ENCODE measurements at places on chromosomes 12 and 14.

- H3K36me3 ChIP-seq, result peaks cover 26% of the 10 kb centered on the region
- peaks cover 1% of the 10 kb centered on the region for H3K4me1 ChIP-seq
- H3K27ac ChIP-seq, result no peak overlapping the region
These were observed 35.7 kb downstream of the R3HDM2 start for GRCh38 chr12:57395121-57395520.

DNA sequence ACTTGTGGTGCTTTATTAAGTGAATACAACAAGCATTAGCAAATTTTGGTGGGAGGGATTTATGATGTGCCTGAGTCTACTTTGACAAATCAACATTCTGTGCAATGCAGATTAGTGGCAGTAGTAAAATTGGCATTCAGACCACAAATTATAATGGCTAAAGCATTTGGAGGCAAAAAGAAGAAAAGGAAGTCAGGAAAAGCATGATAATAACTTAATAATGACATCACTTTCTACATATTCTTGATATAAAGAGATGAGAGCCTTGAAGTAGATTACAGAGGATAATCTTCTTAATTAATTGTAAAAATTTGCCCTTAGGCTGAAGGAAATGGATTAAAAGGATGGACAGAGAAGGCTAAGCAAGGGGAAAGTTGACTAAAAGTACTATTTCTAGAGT is 126.0 kb downstream of the SLC6A15 start:
- no peaks in the 10 kb centered on the region for H3K27me3 ChIP-seq
- H3K4me1 ChIP-seq, result no peaks in the 10 kb centered on the region
- DNase-seq, result no peak
- no peak overlapping the region for H3K4me3 ChIP-seq

DNA sequence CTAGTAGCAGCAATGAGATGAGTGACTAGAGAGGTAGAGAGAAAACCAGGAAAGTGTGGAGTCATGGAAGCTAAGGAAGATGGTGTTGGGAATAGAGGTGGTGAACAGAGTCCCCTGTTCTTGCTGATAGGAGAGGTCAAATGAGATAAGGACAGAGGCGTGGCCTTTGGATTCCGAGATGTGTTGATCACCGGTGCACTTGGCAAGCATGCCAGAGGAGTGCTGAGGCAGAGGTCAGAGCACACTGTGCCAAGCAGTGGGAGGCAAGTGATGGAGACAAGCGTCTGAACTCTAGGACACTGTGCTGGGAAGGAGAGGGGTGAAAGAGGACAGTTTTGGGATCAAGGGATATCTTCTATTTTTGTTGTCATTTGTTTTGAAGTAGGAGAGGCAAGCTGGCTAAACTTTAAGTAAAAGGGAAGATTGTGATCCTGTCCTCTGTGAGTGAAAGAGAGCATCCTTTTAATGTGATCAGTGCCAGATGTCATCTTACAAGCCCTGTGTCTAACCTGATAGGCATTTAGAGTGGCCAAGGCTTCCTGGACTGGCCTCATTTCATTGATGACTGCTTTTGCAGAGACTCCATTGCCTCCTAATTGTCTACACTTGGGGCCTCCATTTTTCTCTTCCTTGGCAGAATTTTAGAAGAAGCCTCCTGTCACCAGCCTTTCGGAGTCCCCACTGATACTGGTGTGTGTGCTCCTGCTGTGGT is 336.4 kb downstream of the CACNA1C start:
- no peaks in the 10 kb centered on the region for H3K4me1 ChIP-seq
- no peak overlapping the region for H3K27ac ChIP-seq
- H3K36me3 ChIP-seq, result no peaks in the 10 kb centered on the region
- H3K27me3 ChIP-seq, result no peaks in the 10 kb centered on the region

GRCh38 chr12:90499795-90500194 is 455.2 kb downstream of the CCER1 start:
- H3K4me1 ChIP-seq, result no peaks in the 10 kb centered on the region
- H3K27me3 ChIP-seq, result no peaks in the 10 kb centered on the region
- no peak overlapping the region for H3K4me3 ChIP-seq

Data from activated CD4-positive, alpha-beta T cell treated with anti-CD3 and anti-CD28 coated beads, Interleukin-2, amount 10 ng/mL, durations not matched to agents 7 days and 5 days (primary cell).